Epithelial cell of proximal tubule (primary cell): ENCODE measurements at places on chromosomes 3 and 15.

- no peak for DNase-seq
These were observed 84.3 kb upstream of the FXR1 start for GRCh38 chr3:180828001-180828720.

GRCh38 chr3:161101609-161102008 lies 3.5 kb downstream of the B3GALNT1 start:
- DNase-seq, result no peak

- DNase-seq, result no peak
These were observed 65.8 kb downstream of the ATP8B4 start for GRCh38 chr15:50053055-50053856.

DNA sequence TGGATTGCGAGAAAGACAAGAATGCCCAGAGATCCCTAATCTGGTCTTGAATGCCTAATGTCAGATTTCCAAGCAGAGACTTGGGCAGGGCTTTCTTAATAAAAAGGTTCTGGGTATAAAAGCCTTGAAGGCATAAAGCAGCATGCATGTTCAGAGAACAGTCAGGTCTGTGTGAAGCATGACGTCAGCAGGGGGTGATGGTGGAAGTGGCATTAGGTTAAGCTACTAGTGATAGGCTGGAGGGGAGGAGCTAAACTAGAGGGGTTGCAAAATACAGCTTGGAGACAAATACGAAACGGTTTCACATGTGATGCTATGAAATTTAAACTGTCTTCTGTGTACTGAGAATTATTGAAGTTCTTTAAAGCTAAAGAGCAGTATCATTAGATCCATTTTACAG lies 125.6 kb downstream of the VPS8 start:
- DNase-seq, result no peak

- peak; percentile 96 for DNase-seq
These were observed 237.6 kb upstream of the BHLHE40 start for GRCh38 chr3:4741404-4742307.

DNA sequence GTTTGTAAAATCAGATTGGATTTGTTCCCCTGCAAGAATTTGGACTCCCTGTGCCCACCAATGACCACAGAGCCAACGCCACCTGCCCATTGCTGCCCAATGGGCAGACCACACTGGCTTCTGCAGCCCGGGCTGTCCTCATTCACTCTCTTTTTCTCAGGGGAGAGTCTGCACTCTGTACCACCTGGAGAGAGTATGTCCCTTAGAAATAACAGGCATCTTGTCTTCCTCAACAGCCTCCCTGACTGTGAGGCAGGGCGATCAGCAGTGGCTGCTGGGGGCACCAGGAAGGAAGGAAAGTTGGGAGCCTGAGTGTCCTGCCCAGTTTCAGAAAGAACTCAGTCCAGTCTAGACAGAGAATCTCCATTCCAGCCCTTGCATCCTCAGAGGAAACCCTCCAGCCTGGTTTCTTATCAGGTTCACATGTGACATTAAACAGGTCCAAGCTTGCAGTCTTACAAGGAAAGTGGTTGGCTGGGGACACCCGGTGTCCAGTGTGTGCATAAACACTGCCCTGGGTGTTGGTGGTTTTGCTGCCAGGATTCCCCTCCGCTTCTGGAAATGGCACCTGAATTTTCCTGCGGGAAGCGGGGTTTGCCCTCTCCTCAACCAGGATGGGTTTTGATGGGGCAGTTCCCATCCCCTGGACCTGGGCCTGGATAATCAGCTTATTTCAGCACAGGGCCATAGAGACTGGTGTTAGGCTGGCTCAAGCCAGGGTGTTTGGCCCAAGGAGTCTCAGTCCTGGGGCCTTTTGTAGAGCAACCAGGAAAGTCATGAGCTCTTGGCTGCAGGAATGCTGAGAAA lies 37.2 kb downstream of the SSUH2 start:
- DNase-seq, result no peak

- DNase-seq, result no peak
These were observed 37.2 kb downstream of the ABHD5 start for GRCh38 chr3:43727930-43728329.
